ENCODE measurements at places on chromosomes 11 and 22.
A peak's percentile ranks its signal among the peaks of the same experiment; 100 is the strongest.

GRCh38 chr11:14105446-14105845 lies 142.9 kb downstream of the SPON1 start:
- DNase-seq, result no peak
- no peaks in the 10 kb centered on the region for H3K36me3 ChIP-seq
- H3K4me1 ChIP-seq, result no peaks in the 10 kb centered on the region
- peaks cover 5% of the 10 kb centered on the region for H3K27me3 ChIP-seq

DNA sequence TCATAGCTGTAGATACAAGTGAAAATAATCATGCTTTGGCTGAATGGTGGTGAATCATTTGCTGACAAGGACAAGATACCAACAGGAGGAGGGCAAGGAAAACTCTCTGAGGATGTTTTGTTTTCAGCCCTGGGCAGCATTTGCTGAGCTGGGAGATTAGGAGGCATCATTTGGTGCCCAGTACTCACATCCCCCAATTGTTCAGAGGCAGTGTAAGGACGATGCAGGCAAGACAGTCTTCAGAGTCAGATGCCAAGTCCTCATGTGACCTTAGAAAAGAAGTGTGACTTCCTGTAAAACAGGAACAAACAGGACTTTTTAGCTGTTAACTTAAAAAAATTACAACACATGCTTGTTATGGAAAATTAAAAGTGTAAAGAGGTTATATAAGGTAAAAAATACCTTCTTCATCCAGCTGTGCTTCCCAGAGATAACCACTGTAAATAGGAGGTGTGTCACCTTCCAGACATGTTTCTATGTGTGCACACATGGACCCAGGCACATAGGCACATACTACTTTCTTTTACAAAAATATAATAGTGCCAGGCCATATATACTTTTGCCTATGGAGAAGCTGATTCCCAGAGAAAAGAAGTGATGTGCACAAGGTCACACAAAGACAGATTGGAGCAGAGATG lies 18.0 kb downstream of the CNTF start:
- H3K36me3 ChIP-seq, result no peaks in the 10 kb centered on the region
- DNase-seq, result no peak
- no peaks in the 10 kb centered on the region for H3K27me3 ChIP-seq
- H3K4me1 ChIP-seq, result no peaks in the 10 kb centered on the region
- H3K4me3 ChIP-seq, result no peak overlapping the region

DNA sequence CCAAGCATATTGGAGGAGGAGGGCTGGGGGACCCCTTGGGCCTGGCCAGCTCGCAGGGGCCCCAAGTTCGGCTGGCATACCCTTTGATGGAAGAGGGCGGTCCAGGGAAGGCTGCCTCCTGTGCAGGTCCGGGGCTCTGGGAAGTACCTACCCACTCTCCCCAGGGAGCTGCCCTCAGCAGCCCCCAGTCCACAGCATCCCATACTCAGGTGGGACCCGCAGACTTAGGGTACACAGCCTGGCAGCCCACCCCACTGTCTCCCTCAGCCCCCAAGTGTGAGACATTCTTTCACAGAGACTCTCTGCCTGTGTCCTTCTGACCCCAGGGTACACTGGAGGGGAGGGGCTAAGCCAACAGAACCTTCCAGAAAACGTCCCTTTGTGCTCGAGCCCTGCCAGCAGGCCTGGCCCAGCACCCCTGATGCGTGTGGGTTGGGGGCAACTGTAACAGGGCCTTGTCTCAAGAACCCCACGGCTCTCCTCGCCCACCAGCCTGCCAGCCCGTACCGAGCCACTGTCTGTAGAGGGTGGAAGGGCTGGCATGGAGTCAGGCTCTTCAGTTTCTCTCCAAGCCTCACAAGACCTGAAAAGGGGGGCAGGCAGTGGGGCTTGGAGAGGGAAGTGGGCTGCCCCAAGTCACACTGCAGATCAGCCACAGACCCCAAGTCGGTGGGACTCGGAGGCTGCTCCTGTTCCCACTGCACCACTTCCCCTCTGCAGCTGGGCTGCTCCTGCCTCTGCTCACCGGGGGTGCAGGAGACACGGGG lies 7.0 kb upstream of the TNFRSF13C start:
- no peak overlapping the region for H3K4me3 ChIP-seq
- no peaks in the 10 kb centered on the region for H3K27me3 ChIP-seq
- peaks cover 8% of the 10 kb centered on the region for H3K36me3 ChIP-seq
- no peak for DNase-seq

GRCh38 chr11:2378527-2379210 lies 1.6 kb downstream of the CD81 start:
- peaks cover 21% of the 10 kb centered on the region for H3K4me1 ChIP-seq
- peaks cover 4% of the 10 kb centered on the region for H3K36me3 ChIP-seq
- H3K27me3 ChIP-seq, result no peaks in the 10 kb centered on the region
- H3K27ac ChIP-seq, result peak overlapping the region; percentile 66
- H3K4me3 ChIP-seq, result peak overlapping the region; percentile 85

DNA sequence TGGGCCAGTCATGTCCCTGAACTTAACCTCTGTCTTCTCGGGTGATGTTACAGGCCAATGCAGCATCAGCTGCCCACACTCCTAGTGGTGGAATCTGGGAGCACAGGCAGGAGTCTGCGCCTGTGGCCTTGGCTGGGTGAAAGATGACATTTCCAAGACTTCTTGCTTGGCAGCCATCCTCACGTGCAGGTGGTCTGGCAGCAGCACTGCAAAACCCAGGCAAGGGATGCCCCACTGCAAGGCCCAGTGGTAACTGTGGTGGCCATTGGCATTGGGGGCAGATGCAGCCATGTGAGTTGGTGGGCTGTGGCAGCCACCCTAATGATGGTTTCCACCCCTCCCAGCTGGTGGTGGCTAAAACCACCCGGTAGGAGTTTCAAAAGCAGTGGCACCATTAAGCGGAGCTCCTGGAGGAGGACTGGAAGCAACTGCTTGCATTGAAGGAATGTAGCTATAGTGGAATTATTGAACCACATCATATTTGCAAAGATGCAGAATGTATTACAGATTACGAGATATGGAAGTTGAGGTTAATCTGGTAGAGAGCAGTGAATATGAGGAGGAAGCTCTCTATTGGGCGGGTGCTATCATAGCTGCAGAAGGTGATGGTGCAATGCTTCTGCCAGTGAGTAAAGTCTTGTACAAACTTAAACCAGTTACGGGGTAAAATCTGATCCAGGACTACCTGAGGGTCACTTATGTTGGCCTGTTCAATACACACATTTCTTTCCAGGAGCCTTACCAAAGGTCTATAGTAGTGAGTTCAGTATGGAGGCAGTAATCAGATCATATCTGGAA lies 120.7 kb upstream of the TOP3B start:
- no peak for DNase-seq
- H3K4me3 ChIP-seq, result no peak overlapping the region
- no peaks in the 10 kb centered on the region for H3K27me3 ChIP-seq

GRCh38 chr11:115944596-115944995 lies 440.4 kb upstream of the CADM1 start:
- no peaks in the 10 kb centered on the region for H3K4me1 ChIP-seq
- H3K4me3 ChIP-seq, result no peak overlapping the region
- no peaks in the 10 kb centered on the region for H3K36me3 ChIP-seq
- no peak for DNase-seq

- peaks cover 10% of the 10 kb centered on the region for H3K36me3 ChIP-seq
- H3K4me1 ChIP-seq, result peaks cover 14% of the 10 kb centered on the region
- no peaks in the 10 kb centered on the region for H3K27me3 ChIP-seq
Observed at GRCh38 chr22:26589367-26589844, 526 bp downstream of the TPST2 start.

DNA sequence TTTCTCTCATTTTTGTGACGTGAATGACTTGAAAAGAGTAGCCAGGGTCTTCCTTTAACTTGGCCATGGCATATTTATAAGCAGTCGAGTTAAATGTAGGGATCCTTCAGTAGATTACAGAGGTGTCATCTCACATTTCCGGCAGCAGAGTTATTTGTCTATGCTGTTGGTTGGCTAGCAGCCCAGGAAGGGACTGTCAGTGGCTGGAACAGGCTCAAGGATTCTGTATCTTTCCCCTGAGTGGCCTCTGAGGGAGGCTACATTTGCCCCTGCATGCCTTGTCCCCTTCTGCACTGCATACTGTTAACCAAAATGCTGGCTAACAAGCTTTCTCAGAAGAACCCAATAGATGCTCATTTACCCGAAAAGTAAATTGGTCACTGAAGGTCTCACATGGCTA lies 187.6 kb downstream of the PGR start:
- no peak overlapping the region for H3K27ac ChIP-seq
- H3K4me3 ChIP-seq, result no peak overlapping the region
- DNase-seq, result no peak
- H3K36me3 ChIP-seq, result no peaks in the 10 kb centered on the region

- no peaks in the 10 kb centered on the region for H3K36me3 ChIP-seq
- no peak overlapping the region for H3K4me3 ChIP-seq
- H3K27ac ChIP-seq, result no peak overlapping the region
Observed at GRCh38 chr11:47995360-47995769, 15.0 kb downstream of the PTPRJ start.

DNA sequence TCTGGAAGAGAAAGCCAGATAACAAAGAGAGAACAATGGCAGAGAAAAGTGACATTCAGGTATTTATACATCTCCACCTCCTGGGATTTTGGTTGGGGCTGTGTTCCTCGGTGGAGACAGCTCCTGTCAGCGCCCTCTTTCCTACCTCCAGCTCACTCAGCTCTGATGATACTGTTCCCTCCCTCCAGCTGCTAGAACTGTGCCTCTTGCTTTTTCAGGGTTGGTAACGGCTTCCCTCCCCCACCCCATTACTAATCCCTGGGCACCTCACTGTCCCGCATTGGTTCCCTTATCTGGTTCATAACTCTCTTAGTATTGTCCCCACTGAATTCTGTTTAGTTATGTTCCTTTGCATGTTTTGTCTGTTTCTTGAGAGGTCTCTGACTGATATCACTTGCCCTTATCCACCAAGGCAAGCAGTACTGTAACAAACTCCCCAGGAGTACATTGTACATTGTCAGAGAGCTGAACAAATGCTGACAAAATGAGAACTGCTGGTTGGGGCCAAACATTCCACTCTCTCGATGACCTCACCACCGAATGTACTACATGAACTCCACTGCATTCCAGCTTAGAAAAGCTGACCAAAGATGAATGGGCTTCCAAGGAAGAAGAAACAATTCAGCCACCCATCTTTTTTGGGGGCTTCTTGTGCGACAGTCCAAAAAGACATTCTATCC lies 5.7 kb upstream of the FBXO3 start:
- H3K36me3 ChIP-seq, result no peaks in the 10 kb centered on the region
- no peak for DNase-seq
- no peak overlapping the region for H3K27ac ChIP-seq
- H3K4me1 ChIP-seq, result no peaks in the 10 kb centered on the region
- no peak overlapping the region for H3K4me3 ChIP-seq

- no peaks in the 10 kb centered on the region for H3K27me3 ChIP-seq
- H3K36me3 ChIP-seq, result no peaks in the 10 kb centered on the region
- no peaks in the 10 kb centered on the region for H3K4me1 ChIP-seq
- no peak overlapping the region for H3K4me3 ChIP-seq
- peak; percentile 46 for DNase-seq
- H3K27ac ChIP-seq, result no peak overlapping the region
Observed at GRCh38 chr11:1890856-1891830, 552 bp downstream of the PRR33 start.

DNA sequence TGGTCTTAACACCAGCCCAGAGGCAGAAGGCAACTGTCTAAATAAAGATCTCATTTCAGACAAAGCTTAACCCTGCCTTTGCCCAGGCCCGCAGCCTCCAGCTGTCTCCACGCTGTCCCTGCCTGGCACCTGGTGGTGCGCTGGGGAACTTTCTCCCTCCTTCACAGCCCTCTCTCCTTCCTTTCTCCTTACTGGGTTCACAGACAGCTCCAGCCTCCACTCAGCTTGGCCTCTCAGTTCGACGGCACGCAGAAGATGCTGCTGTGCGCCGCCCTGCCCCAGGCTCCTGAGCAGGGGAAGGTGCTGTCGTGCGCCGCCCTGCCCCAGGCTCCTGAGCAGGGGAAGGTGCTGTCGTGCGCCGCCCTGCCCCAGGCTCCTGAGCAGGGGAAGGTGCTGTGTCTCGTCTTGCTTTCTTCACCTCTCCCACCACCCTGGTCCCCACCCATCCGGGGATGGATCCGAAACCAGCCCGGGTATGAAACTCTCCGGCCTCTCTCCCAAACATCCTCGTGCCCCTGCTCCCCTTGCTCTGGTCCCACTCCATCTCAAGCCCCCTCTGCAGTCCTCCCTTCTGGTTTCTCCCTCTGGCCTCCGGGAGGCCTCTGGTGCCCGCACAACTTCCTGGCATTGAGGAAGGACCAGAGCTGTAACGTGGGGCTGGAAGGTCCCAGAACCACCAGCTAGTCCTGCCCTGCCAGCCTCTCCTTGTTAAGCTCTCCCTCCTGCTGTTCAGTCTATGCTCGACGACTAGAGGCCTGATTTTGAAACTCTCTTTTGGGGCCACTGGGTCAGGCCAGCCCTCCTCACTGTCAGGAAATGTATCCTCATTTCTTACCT lies 22.9 kb upstream of the JAM3 start:
- H3K4me1 ChIP-seq, result peaks cover 3% of the 10 kb centered on the region
- no peaks in the 10 kb centered on the region for H3K36me3 ChIP-seq
- H3K4me3 ChIP-seq, result no peak overlapping the region
- H3K27ac ChIP-seq, result no peak overlapping the region

DNA sequence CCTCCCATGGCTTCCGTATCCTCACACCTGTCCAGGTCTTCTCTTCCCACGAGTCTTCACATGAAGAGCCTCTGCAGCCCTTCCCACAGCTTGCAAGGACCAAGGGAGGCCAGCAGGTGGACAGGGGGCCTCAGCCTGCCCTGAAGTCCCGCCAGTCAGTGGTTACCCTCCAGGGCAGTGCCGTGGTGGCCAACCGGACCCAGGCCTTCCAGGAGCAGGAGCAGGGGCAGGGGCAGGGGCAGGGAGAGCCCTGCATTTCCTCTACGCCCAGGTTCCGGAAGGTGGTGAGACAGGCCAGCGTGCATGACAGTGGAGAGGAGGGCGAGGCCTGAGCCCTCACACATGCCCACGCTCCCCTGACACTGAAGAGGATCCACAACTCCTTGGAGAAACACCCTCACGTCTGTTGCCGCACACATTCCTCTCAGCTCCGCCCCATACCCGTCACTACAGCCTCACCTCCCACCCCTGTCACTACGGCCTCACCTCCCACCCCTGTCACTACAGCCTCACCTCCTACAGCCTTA lies 8.3 kb downstream of the SSH3 start:
- H3K4me3 ChIP-seq, result no peak overlapping the region
- H3K36me3 ChIP-seq, result peaks cover 48% of the 10 kb centered on the region
- H3K4me1 ChIP-seq, result peaks cover 51% of the 10 kb centered on the region

- no peak overlapping the region for H3K27ac ChIP-seq
- no peaks in the 10 kb centered on the region for H3K36me3 ChIP-seq
- H3K27me3 ChIP-seq, result no peaks in the 10 kb centered on the region
- peak overlapping the region; percentile 53 for H3K4me3 ChIP-seq
- no peak for DNase-seq
- H3K4me1 ChIP-seq, result peaks cover 5% of the 10 kb centered on the region
Observed at GRCh38 chr22:21734540-21735199, 924 bp downstream of the YPEL1 start.

DNA sequence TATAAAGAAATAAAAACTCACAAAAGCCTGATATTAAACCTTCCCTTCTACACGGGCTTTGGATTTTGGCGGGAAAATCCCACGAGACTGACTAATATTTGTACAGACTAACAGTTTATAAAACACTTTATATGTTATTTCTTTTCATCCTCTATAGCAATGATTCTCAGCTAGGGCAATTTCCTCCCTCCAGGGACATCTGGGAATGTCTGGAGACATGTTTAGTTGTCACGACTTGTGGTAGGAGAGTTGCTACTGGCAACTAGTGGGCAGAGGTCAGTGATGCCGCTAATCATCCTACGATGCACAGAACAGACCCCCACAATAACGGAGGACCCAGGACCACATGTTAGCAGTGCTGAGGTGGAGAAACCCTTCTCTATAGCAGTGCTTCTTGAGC lies 304.8 kb upstream of the PITPNB start:
- no peak overlapping the region for H3K27ac ChIP-seq
- H3K4me1 ChIP-seq, result no peaks in the 10 kb centered on the region
- no peak for DNase-seq
- no peaks in the 10 kb centered on the region for H3K36me3 ChIP-seq
